ENCODE measurements at places on chromosomes 7 and 10. TPM values are rescaled to one million over a fixed set of nuclear protein-coding genes. Genes with fewer than 3 reads are reported as not detected.
A peak's percentile ranks its signal among the peaks of the same experiment; 100 is the strongest.

Gene SCD
- total RNA-seq = 364 TPM

DNA sequence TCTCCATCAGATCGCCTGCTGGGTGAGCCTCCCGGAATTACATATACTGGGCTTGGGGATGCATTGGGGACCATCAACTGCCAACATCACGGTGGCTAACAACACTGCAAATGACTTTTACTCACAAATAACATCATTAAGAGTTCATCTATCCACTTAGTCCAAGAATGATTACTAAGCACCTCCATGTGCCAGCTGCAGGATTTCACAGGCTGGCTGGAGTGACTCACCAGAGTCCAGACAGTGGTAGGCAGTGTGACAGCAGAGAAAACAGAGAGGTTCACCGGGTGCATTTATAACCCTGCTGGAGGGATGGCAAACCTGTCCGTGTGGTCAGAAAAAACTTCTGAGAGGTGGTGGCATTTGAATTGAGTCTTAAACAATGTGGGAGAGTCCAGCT is 3.2 kb upstream of the IGFBP3 start:
- DNase-seq = peak; percentile 93

GRCh38 chr7:56250135-56250534 is 133.9 kb upstream of the NUPR2 start:
- DNase-seq = no peak

GRCh38 chr10:132638130-132638515 is 100.5 kb downstream of the INPP5A start:
- DNase-seq = no peak

DNA sequence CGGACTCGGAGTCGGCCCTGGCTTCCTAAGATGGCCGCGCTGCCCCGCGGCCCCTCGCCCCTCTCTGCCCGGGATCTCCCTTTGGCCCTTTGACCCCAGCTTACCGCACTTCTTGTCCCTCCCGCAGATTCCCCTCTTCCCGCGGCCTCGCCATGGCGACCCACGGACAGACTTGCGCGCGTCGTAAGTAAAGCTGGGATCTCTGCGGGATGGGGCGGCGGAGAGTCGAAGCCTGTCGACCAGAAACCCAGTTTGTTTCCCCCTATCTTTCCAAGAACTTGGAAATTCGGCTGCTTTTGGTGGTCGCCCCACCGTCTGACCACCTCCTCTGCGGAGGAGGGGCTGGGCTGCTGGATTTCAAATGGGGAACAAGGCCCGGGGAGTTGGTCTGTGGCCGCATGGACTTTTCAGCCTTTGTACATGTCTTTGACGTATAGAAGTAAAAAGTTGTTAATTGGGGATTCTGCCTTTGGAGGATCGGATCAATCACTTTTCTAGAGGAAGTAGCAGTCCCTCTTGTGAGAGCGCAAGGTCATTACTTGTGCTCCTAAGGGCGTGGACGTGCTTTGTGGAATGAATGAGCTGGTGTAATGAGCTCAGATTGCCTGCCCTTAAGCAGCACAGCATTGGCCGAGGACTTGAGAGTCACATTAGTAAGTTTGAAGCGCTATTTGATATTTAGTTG is 553 bp downstream of the VDAC2 start:
- DNase-seq = peak; percentile 66

All from mammary epithelial cell (primary cell).